ENCODE measurements at places on chromosomes 12 and 14.

GRCh38 chr12:3341594-3341993, 149.4 kb upstream of the PRMT8 start:
- no peak for DNase-seq

DNA sequence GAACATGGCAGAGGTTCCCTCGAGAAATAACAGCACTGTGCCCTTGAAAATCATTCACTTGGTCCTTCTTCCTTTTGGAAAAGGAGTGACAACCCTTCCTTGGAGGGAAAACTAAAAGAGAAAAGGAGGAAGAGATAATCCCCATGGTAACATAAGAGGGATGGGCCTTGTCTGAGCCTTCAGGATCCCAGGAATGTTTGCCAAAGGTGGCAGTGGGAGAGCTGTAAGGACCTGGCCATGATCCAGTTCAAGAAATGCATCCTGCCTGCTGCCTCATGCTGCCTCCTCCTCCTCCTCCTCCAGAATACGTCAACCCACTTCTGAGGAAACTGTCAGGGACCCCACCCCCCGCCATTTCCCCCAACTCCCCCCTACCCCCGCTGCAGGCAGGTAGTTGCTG, 118.8 kb downstream of the KCNK10 start:
- DNase-seq, result no peak

DNA sequence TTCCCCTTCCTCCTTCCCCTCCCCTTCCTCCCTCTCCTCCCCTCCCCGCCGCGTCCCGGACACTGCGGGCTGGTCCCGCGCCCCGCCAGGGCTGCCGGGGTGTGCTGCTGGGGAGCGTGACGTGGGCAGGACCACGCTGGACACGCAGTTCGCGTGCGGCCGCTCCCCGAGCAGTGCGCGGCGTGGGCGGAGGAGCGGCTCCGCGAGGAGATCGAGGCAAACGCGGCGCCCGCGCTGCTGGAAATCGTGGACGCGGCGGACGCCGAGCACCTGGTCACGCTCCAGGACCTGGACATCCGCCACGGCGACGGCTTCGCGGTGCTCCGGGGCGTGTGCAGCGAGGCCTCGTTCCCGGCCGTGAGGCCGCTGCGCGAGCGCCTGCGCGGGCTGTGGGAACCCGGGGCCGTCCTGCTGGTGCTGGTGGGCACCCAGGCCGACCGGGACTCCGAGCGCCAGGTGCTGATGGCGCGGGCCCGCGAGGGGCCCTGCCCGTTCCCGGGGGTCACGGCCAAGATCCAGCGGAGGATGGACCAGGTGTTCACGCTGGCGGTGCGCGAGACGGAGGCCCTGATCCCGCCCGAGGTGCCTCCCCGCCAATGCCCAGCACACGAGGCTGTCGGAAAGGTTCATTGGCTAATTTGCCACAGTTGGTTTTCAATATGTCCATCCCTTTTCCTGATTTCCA, 84.3 kb downstream of the TNFAIP2 start:
- no peak for DNase-seq

GRCh38 chr14:101078170-101078891, 174.8 kb upstream of the RTL1 start:
- DNase-seq, result no peak

- DNase-seq, result no peak
These were observed 87.7 kb downstream of the CHGA start for GRCh38 chr14:93010522-93011140.

GRCh38 chr12:94534774-94535509, 75.3 kb upstream of the CEP83 start:
- DNase-seq, result no peak

DNA sequence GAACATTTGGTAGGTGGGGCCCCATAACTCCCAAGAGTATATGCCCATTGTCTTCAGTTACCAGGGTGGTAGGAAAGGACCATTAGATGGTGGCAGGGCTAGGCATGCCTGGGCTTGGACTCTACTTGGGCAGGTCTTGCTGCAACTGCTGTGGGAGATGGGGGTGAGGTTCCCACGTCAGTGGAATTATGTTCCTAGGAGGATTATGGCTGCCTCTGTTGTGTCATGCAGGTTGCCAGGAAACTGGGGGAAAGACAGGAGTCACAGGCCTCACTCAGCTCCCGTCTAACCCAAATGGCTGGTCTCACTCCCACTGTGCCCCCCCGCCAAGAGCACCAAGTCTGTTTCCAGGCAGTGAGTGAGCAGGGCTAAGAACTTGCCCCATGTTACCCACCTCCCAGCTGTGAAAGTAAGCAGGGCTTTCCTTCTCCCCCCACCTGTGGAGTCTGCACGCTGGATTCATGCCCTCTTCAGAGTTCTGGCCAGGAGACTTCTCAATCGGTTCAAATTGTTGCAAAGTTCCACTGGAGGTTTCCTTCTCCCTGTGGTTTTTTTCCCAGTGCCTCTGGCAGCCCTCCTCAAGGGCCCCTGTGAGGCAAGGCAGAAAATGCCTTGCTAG, 337.5 kb downstream of the CCDC91 start:
- DNase-seq, result no peak

- no peak for DNase-seq
These were observed 58.2 kb downstream of the LMNTD1 start for GRCh38 chr12:25494926-25495325.

DNA sequence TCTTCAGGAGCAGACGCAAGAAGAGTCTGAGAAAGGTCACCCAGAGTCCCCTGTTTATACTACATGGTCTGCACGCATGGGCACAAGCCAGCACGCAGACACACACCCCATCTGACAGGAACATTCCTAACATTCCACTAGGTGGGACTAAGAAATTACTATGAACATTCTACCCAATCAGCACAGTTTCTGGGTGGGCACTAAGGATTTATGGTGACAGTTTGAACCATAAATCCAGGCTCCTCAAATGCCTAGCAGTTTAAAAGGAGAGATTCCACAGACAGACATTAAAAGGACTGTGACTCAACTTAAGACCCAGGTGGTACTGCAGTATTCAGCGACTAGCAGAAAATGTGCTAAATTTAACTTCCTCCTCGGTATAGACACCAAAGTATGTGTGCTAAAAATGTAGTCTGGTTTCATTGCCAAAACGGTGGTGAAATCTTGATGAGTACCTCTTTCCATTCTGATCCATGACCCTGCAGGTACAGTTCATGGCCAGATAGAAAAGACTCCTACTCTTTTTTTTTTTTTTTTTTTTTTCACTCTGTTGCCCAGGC, 16.2 kb downstream of the ABHD4 start:
- no peak for DNase-seq

DNA sequence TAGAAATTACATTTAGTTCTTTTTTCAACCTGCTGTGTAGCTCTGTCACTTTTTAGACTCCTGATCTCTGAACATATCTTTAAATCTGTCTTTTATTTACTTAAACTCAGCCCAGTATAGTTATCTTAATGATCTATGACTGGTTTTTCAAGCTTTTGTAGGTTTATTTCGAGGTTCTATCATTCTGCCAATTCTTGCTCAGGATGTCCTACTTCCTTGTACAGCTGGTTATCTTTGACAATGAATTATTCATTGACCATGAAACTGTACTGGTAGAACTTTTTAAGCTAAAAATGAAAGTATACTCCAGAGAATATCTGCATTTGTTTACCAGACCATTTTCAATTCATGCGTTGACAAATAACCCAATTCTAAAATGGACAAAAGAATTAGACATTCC, 37.8 kb downstream of the TC2N start:
- DNase-seq, result no peak

DNA sequence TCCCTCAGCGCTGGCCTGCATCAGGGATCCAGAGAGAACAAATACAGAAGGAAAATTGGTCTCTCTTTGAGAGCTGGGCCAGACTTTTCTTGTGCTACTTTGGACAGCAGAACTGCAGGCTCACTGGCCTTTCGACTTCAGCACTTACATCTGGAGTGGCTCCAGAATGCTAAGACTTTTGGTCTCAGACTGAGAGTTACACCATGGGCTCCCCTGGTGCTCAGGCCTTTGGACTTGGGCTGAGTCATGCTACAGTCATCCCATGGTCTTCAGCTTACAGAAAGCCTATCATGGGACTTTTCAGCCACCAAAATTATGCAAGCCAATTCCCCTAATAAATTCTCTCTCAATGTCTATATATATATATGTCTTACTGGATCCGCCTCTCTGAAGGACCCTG, 9.0 kb upstream of the CD163 start:
- DNase-seq, result no peak

GRCh38 chr14:78631551-78631950, 461.4 kb downstream of the NRXN3 start:
- no peak for DNase-seq

DNA sequence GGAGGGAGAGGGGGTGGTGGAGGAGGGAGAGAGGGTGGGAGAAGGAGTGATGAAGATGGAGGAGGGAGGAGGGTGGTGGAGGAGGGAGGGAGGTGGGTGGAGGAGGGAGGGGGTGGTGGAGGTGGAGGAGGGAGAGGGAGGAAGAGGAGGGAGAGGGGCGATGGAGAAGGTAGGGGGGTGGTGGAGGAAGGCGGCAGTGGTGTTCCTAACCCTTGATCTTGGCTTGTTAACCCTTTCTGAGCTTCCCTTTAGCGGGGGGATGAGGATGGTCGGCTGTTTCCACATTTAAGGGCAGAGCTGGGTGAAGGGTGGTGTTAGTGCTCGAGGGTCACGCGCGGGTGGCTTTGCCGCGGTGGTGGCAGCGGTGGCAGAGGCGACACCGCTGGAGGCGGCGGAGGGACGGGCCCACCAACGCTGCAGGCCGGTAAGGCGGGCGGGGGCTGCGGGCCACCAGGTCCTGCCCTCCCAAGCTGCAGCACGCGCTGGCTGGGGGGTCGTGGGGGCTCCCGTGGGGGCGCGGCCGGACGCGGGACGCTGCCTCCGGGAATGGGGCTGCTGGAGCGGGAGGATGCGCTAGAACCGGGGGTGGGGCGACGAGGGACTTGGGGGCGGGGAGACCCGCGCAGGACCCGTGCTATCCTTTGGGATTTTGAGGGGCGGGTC, 156.3 kb downstream of the PTPN11 start:
- no peak for DNase-seq

DNA sequence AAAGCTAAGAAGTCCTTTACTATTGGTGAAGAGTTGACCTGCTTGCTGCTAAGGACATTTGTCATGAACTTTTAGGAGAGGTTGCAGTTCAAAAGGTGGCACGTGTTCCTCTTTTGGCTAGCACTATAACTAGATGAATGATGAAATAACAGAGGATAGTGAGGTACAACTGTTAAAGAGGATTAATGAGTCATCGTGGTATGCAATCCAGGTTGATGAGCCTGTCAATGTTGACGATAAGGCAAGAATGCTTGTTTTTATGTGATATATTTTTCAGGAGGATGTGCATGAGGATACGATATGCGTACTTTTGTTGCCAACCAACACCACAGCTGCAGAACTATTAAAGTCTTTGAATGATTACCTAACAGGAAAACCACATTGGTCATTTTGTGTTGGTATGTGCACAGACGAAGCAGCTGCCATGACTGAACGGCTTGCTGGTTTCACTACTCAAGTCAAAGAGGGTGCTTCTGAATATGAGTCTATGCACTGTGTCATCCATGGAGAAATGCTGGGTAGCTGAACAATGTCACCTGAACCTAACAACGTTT, 10.6 kb downstream of the CEP128 start:
- DNase-seq, result no peak

DNA sequence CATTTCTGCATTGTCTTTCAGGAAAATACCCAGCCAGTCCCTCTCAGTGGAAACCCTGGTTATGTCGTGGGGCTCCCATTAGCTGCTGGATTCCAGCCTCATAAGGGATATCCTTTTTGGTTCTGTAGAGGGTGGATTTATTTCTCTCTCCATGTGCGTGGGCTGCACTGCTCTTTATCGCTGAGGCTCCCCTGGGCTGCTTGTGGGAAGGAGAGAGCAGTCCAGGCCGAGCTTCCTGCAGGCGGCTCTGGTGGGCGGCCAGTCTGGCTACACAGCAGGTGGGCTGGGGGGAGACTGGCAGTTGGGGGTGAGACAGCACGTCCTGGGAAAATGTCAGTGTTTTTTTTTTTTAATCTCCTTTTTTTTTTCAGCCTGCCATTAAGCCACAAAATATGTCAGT, 27.6 kb downstream of the TCTN1 start:
- no peak for DNase-seq

DNA sequence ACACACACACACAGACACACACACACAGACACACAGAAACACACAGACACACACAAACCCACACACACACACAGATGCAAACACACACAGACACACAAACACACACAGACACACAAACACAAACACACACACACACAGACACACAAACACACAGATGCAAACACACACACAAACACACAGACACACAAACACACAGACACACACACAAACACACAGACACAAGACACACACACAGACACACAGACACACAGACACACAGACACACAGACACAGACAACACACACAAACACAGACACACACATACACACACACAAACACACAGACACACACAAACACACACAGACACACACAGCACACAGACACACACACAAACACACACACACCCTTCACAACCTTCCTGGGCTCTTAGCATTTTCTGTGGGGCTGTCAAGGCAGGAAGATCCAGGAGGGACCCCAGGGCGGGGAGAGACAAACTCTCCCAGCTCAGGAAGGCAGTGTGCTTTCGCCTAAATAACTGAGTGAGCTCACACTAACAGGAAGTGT, 24.2 kb upstream of the INF2 start:
- DNase-seq, result no peak

DNA sequence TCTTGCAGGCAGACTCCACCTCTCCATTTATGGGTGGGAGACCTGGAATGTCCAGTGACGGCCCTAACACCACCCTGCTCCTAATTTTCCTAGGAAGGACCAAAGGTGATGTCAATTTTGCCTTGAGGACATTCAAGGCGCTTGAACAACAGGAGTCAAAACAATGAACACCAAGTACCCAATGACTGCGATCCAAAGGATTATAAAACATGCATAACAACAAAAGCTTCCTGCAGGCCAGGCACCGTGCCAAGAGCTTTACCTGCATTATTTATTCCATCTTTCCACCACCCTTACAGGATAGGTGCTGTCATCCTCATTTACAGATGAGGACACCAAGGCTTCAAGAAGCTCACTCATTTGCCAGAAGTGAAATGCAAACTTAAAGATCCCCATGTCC, 15.2 kb upstream of the FOXN3 start:
- DNase-seq, result no peak

DNA sequence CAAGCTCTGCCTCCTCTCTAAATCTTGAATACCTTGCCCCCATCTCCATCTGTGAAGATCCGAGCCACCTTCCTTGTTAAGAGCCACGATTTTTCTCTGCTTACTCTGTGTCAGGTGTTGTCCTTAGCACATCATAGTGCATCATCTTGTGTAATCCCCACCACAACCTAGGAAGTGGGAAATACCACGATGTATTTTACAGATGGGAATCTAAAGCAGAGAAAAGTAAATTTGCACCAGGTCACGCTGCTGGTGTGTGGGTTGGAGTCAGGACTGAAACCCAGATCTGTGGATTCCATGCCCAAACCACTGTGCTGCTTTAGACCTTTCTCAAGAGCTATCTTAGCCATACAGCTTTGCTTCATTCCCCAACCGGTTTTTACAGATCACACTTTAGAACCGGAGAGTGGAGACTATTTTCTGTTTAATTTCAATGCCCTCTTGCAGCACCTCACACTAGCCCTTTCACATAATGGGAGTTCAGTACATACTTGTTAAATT, 94.6 kb downstream of the PPM1A start:
- no peak for DNase-seq
